Immature natural killer cell (primary cell): ENCODE measurements at places on chromosomes 16 and 17.

DNA sequence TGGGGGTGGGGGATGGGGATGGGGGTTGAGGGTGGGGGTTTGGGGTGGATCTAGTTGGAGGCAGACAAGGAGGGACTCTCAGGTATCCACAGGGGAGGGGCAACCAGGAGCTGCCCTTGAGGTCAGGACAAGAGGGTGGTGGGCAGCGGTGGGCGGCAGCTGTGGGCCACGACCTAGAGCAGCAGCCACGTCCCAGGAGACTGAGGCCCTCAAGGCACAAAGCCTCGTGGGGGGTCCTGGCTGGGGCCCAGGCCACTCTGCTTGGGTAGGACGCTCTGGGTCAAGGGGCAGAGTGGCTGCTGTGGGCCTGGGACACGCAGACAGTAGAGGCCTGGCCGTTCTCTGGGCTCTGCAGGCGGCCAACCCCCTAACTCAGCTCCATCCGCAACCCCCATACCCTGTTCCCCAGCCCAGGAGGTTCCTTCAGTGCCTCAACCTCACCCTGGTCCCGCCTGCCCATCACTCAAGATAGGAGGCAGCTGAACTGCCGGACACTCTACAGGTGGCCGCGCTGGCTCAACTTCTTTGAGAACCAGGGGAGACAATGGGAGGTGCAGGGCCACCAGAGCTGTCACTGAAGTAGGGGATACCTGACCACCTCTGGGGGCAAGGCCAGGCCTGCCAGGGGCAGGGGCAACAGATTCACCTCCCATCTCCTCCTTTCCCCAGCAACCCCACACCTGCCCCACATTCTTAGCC is 75.6 kb downstream of the ENGASE start:
- no peak for DNase-seq

DNA sequence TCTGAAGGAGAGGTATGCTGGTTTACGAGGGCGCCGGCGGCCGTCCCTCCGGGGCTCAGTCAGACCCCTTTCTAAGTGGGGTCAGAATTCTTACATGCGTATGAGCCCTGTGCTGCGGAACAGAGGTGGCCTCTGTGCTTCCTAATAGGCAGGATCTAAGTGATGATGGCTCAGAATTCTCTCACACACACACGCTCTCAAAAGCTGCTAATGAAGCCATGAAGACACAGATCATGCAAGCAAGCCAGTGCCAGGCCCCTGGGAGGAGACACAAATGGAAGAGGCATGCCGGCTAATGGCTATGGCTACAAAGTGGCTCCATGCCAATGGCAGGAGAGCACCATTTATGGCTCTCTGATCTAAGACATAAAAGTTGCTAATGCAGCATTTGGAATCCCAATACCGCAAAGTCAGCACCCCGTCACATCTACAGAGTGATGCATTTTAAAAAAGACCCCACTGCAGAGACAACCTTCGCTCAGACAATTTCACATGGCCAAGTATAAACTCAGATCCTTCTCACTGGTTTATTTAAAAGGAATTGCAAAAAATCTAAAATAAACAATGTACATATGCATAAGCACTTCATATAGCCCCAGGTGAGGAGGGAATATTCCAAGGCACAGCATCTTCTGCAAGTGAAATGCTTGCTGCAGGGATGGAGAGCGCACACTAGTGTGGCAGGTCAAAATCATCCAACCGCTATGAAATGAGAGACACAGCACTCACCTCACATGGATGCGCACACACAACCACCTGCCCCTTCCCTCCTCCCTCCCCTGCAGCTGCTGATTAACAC is 24.5 kb downstream of the NPLOC4 start:
- no peak for DNase-seq

GRCh38 chr16:2209258-2210008 is 1.2 kb downstream of the BRICD5 start:
- DNase-seq: no peak

DNA sequence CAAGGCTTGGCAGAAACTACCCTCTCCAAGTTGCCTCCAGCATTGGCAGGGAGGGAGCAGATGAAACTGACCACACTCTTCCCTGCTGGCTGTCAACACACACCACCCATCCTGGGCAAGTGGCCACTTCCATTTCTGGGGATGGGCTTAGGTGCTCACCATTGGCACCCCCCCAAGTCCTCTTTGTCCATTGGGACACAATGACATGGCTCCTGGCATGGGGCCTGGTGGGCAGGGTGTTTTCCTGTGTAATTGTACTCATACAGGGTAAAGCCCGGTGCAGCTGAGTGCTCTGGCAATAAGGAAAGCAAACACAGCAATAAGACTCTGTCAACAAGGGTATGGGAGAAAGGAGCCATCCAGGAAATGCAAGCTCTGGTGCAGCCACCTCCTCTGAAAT is 22.6 kb downstream of the SCNN1B start:
- DNase-seq: no peak

DNA sequence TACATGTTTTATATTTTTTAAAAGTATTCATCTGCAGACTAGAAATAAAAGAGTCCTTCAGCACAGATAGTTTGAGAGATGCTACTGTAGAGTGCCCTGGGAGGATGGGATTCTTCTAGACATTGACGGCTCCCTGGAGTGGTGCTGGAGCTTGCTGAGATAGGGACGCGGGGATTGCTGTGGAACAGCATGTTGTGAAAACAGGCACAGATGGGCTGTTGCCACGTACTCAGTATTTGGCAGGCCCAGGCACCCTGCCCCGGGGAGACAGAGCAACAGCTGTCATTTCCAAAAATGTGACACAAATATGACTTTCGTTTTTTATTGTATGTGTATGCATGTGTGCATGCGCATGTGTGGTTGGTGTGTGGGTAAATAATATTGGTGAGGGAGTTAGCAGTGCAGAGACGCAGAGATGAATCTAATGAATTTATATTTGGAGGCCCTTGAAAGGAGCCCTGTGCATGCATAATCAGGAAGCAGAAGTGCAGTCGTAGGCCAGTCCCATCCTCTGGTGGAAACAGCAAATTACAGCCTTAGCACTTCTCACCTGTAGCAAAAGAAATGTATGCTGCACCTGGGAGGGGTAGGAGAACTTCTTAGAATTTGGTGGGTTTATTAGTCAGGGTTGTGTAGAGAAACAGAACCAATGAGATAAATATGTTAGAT is 6.2 kb upstream of the ABCA8 start:
- DNase-seq: no peak

DNA sequence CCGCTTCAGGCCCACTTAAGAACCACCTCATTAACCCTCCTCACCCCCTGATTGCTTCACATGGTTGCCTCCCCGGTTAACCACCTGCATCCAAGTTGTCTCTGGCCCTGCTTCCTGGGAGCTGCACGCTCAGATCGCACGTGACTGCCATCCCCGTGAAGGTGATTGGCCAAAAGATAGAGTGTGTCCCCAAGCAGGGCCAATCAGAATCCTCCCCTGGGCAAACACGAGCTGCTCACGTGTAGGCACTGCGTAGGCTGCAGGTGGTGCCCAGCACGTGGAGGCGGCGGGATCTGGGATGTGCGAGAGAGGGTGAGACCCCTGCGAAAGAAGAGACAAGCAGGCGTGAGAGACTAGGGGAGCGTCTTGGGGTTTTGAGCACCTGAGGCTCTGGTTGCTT is 111.8 kb upstream of the CRHR1 start:
- DNase-seq: no peak

DNA sequence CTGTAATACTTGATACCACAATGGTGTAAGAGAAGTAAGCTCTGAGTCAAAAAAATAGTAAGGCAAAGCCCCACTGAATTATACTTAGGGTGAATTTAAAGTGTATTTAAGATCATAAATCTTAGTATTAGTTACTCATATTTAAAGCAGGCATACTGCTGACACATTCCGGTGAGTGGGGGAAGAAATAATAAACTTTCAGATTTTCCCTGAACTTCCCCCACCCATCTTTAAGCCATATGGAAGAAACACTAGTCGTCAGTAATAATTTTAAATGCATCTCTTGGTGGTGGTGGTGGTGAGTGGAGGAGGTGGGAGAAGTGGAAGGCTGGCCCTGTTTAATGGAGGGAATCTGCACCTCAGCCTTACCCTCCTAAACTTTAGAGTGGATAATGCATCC is 20.5 kb downstream of the MPHOSPH6 start:
- no peak for DNase-seq
